Epithelial cell of esophagus (primary cell): ENCODE measurements at places on chromosomes 5 and 9.
A peak's percentile ranks its signal among the peaks of the same experiment; 100 is the strongest.

GRCh38 chr9:21491756-21492155 is 9.6 kb upstream of the IFNE start:
- DNase-seq = no peak

DNA sequence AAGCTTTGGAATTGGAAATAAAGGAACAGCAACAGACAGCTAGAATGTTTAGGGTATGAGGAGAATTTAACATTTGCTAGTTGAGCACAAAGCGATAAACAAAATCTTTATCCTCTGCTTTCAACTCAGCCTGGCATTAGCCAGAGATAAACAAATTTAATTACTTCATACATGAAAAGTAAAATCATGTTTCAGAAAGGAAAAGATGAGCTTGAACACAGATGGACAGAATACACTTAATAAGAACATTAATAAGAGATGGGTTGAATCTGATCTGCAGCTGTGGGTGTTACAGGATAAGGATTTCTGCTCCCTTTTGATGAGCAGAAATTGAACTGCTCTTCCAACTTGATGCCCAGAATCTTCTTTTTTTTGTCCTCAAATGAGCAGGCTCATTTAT is 275.2 kb downstream of the CSNK1G3 start:
- no peak for DNase-seq

DNA sequence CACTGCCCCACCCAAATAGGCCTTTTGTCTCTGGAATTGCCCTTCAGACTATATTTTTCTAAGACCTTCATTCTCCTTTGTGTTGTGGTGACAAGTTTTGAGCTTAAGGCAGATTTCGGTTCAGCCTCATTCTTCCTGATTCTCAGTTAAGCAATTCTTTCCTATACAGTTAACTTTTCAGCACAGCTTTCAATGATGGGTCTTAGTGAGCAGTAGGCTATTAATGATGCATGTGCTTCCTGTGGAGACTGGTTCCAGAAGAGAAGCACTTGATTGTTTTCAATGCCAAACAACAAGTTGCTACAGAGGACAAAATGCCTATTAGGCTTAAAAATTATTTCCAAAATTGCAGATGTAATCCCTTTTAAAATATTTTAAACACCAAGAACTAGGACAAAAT is 47.7 kb upstream of the TLX3 start:
- no peak for DNase-seq

DNA sequence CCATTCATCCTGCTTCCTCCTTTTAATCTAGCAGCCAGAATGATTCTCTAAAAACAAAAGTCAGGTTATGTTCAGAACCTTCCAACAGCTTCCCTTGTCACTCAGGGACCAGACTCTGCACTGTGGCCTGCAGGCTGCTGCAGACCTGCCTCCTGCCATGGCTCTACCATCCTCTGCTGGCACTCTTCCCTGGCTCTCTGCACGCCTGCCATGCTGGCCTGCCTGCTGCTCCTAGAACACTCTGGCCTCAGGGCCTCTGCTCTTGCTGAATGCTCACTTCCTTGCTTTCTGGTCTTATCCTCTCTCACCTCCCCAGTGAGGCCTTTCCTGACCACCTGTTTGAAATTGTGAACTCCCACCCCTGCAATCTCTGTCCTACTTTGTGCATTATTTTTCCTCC is 149.4 kb downstream of the CD180 start:
- DNase-seq = no peak

GRCh38 chr9:34665067-34665380 is 2.6 kb upstream of the CCL27 start:
- no peak for DNase-seq

GRCh38 chr5:173627860-173628392 is 11.5 kb upstream of the BOD1 start:
- no peak for DNase-seq

DNA sequence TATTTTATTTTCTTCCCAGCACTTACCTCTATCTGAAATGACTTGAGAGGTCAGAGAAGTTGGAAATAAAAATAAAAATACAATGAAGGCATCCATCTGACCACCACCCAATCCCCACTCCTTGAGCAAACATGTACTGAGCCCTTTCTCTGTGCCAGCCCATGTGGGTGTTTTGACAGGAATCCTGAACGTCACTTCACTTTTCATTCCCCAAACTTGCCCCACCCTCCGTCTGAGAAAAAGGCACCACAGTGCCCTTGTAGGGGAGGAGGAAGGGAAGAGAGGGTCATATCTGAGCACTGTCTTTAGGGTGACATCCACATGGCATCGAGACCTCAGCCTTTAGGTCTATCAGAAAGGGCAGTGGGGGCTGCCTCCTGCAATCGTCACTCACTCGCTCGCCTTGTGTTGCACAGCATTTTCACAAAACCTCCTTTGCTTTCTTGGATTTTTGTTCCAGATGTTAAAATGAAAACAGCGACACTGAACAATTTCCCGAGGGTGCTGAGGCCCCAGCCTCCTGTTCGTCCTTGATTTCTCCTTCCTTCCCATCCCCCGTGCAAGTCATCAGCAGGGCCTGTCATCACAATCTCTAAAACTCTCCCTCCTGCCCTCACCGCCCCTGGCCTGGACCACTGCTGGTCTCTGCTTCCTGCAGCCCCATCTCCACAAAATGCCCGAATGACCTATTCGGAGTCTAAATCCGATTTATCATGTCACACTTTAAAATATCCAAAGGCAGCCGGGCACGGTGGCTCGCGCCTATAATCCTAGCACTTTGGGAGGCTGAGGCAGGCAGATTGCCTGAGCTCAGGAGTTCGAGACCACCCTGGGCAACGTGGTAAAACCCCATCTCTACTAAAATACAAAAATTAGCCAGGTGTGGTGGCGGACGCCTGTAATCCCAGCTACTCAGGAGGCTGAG is 13.0 kb downstream of the HIGD2A start:
- DNase-seq = no peak

DNA sequence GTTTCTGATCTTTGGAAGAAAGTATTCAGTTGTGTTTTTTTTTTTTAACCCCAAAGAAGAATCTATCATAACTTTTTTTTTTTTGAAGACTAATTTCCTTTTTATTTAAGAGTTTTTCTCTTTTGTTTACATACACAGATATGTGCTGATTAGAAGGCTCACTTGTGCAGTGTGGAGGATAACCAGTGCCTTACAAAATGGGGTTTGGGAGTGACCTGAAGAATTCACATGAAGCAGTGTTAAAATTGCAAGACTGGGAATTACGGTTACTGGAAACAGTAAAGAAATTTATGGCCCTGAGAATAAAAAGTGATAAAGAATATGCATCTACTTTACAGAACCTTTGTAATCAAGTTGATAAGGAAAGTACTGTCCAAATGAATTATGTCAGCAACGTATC is 50.3 kb downstream of the FER start:
- DNase-seq = no peak

GRCh38 chr5:168064933-168065622 is 226.4 kb upstream of the WWC1 start:
- DNase-seq = no peak

- DNase-seq = no peak
Measured at GRCh38 chr9:86328156-86328555, 26.1 kb downstream of the TUT7 start.

GRCh38 chr9:127166111-127166510 is 43.7 kb upstream of the ANGPTL2 start:
- DNase-seq = no peak

- no peak for DNase-seq
Measured at GRCh38 chr9:130311408-130312140, 46.0 kb downstream of the HMCN2 start.

DNA sequence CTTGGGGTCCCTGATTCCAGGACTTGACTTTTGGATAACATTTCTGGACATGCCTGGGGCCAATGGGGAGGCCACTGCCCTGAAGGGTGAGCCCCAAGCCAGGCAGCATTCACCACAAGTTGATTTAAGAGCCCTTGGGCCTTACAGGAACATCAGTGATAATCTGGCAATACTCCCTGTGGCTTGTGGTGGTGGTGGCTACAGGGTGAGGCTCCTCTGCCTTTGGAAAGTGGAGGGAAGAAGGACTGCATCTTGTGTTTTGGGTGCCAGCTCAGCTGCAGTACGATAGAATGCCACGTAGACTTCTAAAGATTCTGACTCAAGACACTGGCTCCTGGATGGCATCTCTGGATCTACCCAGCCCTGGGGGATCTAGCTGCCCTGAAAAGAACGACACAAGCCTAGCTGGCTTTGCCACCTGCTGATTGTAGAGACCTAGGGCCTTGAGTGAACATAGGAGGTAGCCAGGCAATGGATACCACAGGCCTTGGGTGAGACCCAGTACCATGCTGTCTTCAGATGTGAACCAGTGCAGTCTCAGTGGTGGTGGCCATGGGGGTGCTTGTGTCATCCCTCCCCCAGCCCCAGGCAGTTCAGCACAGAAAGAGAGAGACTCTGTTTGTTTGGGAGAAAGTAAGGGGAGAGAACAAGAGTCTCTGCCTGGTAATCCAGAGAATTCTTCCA is 79.0 kb upstream of the DAP start:
- DNase-seq = no peak

DNA sequence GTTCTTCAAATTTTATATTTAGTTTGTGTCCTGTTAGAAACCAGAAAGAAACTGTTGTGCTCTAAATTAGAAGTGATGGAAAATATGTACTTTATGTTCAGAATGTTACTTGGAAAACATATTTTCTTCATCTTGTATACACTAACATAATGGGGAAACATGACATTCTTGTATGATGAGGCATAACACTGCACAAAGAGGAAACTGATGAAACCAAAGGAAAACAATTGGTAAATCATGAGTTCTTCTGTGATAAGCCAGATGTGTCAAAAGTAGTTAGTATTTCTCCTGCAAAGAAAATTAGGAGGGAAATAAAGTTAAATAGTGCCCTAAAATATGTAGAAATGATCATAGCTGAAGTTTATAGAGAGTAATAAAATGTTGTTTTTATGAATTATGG is 111.1 kb upstream of the FBN2 start:
- no peak for DNase-seq

DNA sequence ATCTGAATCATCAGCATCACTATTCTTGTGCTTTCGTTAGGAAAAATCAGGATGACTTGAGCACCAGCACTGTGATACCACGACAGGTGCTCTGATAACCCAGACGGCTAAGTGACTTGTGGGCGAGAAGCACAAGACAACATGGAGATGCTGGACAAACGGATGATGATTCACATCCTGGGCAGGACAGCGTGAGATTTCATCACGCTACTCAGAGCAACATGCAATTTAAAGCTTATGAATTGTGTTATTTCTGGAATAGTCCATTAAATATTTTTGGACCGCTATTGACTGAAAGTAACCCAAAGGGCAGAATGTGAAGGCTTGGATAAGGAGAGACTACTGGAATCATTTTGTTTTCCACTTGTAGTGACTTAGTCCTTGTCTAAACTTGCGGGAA is 114.8 kb upstream of the DAPK1 start:
- DNase-seq = peak; percentile 65

DNA sequence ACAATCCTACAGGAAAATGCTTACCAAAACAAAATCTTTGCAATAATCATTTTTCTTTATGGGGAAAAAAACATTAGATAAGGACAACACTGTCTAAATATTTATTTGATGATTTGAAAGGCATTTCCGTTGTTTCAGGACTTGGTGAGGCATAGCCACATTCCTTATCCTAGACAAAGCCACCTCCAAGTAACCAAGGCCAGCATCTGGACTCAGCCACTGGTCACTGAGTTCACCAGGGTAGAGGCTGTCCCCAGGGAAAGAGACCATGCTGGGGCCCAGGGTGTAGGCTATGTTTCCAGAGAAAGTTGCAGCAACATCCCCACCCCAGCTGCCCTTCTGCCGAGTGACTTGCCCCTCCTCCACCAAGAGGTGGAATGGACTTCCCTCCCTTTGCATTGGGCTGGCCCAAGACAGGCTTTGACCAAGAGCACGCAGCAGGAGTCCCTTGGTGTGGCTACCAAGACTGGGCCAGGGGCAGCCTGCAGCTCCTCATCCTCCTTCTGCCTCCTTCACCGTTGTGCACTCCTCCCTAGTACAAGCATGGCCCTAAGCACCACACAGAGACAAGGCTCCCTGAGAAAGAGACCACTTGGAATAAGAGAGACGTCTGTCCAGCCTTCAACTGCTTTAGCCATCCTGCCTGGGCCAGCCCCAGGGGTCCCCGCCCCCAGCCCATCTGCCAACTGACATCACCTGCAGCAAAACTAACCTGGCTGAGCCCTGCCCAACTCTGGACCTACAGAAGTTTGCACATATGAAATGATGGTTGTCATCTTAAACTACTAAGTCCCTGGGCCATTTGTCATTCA is 68.1 kb upstream of the SPIN1 start:
- DNase-seq = no peak

GRCh38 chr9:88789785-88790184 is 201.5 kb upstream of the S1PR3 start:
- DNase-seq = peak; percentile 94

DNA sequence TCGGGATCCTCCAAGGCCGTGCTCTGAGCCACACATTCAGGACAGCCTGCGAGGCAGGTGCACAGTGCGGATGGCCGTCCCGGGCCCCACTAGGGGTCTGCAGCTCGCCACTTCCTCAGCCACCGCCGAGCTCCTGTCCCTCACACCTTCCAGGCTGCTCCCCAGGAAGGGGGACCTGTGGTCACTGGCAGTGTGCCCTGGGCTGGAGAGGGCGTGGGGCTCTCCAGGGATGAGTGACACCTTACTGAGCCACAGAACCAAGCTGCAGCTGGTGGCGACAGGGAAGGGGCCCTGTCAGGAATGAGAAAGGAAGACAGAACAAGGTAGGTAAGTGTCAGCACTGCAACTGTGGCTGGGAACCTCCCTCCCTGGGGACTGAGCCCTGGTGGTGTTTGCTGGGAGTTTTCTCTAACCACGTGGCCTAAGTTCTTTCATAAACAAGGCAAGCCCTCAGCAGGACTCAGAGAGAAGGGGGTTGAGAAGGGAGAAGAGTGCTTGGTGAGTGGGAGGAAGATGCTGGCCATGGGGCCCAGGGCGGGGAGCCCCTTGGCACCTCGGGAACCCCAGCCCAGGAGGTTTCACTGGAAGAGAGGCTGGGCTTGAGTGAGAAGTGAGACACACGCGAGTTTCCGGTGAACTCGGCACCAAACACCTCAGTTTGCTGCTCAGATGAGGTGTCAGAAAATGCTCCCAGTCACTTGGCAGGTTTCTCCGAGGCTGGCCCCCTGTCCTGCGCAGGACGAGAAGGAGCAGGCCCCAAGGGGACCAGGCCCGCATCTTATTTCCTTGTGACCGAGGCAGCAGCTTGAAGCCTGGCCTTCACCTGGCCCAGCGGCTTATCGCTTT is 5.2 kb downstream of the IL13 start:
- DNase-seq = no peak

GRCh38 chr9:73152953-73153352 is 1.3 kb downstream of the ANXA1 start:
- no peak for DNase-seq

GRCh38 chr5:166947045-166947444 is 1344.4 kb upstream of the WWC1 start:
- no peak for DNase-seq
